GM12892 (cell line): ENCODE measurements at places on chromosomes 1 and 21.

DNA sequence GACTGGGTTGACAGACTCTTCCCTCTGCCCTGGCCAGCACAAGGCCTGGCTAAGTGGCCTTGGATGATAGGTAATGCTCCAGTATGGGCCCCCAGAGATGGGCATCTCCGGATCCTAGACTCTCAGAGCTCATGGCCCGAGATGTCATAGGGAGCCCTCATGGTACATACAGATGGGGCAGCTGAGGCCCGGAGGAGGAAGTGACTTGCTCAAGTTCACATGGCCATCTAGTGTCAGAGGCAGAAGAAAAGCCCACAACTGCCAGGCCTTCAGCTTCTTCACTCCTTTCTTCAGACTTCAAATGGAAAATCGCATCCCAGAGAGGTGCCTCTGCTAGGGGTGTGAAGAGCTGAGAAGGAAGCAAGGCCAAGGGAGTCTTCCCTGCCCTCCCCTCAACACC, 46.8 kb upstream of the SYNC start:
- DNase-seq: no peak

- no peak for DNase-seq
Measured at GRCh38 chr21:35136586-35137219, 87.6 kb upstream of the RUNX1 start.

DNA sequence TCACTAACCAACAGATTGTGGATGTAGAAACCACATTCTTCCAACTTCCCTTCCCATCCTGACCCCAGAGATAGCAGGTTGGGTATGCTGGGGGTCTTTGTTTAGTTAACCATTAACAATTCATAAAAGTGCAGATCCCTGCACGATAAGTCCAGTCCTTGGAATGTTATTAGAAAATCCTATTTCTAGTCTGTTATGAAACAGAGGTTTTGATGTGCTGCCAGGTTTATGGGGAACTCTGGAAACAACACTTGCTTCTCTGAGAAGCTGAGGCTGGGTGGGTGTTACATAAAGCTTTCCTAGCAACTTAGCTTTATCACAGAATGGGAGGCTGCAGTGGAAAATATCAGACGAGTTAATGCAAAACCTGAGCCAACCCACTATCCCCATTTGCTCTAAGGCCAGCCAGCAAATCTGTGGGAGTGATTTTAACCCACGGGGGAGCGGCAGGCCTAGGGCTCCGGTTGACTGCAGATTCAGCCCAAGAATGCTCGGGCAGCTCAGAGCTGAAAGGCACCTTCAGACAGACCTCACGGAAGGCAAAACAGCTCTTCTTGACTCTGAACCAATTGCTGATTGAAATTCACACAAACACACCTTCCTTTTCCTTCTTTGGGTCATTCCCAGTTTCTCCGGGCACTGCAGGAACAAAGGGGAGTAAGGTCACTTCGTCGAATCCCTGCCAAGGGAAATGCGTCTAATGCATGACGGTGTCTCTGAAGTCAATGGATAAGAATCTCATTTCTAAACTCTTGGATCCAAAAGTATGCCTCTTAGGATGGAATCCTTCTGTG, 111.7 kb upstream of the IRF2BP2 start:
- no peak for DNase-seq

DNA sequence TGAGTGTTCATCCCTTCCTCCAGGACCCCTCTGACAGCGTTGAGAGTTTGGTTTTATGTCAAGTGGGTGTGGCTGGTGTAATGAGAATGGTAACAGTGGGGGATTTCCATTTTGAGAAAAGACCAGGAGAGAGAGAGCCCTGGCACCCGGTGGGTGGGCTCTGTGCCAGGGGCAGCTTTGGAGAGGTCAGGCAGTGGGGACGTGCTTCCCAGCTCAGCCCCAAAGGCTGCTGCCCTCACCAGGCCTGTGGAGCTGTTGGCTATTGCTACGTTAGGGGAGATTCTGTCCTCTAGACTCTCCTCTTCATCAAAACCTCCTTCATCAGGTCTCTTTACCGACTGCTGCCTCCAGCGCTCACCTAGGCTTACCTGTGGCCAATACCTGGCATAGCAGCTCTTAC, 176.3 kb downstream of the PTPRU start:
- DNase-seq: no peak

GRCh38 chr1:99814373-99814900, 35.7 kb upstream of the AGL start:
- DNase-seq: no peak

DNA sequence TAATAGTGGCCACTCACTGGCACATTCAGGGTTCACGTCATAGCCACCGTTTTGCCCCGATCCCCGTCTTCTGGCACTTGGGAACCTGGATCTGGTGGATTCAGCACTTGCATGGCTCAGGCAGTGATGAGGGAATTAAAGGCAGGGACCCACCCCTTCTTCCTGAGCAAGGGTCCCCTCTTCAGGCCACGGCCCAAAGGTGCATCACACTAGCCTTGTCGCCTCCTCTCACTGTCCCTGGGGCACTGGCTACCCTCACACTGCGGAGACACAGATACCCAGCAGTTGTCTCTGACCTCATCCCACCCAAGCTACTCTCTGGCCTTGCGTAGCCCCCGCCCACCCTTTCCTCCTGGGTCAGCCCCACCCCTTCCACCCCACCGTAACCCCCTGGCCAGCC, 19.9 kb upstream of the LDLRAP1 start:
- no peak for DNase-seq

- peak; percentile 16 for DNase-seq
Measured at GRCh38 chr1:231866392-231867331, 240.1 kb downstream of the DISC1 start.

DNA sequence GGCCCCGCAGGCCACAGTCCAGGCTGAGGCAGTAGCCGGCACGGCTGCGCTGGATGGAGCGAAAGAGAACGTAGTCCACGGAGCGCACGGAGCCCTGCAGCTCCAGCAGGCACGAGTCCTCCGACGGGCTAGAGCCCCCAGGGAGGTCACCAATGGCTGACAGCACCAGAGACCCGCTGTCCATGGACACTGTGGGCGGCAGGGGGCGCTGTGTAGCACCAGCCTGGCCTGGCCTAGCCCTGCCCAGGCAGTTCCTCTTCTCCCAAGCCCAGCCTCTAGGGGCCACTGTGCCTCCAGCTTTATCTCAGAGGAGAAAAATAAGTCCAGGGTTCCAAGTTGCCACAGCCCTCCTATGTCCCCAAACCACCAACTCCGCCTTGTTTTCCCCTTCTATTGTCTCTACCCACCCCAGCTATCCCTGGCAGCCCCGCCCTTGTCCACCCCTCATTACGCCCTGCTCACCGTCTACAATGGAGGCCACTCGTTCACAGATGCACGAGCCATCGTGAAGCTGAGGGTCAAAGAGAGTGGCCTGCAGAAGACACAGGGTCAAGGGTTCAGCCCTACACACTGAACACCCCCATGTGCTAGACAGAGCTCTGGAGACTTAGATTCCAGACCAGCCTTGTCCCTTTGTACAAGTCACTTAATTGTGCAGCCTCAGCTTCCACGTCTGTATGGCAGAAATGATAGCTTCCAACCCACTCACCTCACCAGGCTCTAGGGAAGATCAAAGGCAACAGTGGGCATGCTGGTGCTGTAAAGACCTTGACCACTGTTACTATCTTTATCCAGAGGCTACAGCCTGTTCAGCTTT, 4.4 kb downstream of the ENTREP3 start:
- peak; percentile 99 for DNase-seq

GRCh38 chr1:83872515-83872914, 126.4 kb downstream of the TTLL7 start:
- DNase-seq: no peak

DNA sequence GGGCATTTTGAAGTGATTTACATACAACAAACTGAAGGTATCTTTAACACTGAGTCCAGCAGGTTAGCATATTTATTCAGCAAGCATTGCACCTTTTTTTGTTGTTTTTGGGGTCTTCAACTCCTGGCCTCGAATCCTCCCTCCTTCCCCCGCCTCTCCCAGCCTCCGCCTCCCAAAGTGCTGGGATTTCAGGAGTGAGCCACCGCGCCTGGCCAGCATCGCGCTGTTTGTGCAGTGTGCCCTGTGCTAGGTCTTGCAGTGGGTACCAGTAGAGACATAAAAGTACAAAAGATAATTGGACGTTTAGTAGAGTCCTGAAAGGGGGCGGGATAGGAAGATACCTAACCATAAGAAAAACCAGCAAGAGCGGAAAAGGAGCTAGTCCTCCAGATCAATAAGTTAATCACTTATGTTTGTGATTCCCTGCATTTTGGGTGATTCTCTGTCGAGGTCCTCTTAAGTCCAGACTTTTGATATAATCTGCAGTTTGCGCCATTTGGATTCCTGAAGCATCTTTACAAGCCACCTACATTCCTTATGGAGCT, 111.8 kb downstream of the OSBPL9 start:
- no peak for DNase-seq

- DNase-seq: no peak
Measured at GRCh38 chr1:96464066-96464465, 257.5 kb upstream of the PTBP2 start.

DNA sequence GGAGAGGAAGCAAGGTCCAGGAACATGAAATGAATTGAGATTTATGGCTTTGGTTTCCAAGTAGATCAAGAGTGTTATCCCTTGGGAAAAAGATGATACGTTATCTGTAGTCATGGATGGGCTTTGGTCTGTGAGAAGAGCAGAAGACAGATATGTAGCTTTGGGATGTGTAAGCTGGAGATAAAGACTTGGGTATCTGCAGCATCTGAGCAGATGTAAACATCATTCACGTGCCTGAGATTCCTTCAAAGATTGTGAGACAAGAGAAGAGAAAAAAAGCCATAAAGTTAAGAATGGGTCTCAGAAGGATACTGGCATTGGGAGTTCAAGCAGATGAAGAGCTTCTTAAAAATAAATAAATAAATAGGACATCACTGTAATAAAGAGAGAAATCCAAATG, 217.8 kb downstream of the PTPRC start:
- no peak for DNase-seq

- DNase-seq: no peak
Measured at GRCh38 chr1:159222075-159222865, 17.6 kb downstream of the ACKR1 start.

DNA sequence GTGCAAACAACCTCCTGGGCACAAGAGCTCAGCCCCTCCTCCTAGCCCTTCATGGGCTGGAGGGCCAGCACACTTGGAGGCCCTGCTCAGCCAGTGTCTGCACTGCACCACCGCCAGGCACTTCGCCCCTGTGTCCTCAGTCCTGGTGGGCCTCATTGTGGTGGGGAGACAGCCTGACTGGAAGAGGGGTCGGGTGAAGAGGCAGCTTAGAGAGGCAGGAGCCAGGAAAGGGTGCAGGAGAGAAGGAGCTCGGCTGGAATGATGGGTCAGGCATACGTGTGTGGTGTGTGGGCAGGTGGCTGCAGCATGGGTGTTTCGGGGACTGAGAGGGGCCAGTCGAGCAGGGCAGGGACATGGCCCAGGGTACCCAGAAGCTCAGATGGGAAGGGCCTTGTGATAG, 4.1 kb downstream of the WNT3A start:
- DNase-seq: no peak

DNA sequence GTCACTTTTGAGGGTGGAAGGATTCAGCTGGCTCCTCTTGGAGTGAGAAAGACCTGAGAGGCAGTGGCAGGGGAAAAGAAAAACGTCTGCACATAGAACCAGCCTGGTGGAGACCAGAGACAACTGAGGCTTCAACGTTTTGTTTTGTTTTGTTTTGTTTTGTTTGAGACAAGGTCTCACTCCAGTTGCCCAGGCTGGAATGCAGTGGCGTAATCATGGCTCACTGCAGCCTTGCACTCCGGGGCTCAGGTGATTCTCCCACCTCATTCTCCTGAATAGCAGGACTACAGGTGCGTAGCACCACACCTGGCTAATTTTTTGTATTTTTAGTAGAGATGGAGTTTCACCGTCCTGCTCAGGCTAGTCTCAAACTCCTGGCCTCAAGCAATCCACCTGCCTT, 12.3 kb downstream of the SHISAL2A start:
- DNase-seq: no peak
